ENCODE measurements at places on chromosomes 2 and 18.

DNA sequence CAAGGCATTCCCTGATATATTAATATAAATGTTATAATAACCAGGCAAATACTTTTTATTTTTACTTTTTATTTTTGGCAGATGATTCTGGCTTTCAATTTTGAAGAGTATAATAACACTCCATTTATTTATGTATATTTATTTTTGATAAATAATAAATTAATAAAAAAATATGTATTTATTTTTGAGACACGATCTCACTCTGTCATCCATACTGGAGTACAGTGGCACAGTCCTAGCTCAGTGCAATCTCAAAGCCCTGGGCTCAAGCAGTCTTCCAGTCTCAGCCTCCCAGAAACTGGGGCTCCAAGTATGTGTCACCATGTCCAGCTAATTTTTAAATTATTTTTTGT, 93.4 kb upstream of the ITGA6 start:
- no peak for DNase-seq

DNA sequence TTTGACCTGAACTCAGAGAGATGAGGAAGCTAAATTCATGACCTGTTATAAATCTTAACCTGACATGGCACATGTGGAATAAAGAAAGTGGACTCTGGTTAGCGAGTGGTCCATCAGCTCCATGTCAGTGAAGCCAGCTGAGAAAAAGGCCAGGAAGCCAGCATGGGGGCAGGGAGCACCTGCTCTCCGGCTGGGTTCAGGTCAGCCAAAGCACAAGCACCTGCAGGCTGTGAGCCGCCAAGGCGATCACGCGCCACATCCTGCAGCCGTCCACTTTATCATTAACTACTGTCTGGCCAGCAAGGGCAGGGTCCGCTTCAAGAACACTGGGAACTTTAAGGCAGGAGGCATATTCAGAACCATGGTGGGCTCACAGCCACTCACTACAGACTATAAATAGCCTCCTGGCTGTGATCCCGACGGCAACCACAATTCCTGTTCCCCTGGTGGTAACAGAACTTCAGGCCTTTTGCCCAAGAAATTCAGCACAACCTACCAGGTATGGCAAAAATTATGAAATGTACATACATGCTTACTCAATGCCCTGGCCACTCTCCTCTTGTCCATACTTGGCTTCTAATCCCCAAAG, 35.5 kb downstream of the ACVR1 start:
- DNase-seq = no peak

DNA sequence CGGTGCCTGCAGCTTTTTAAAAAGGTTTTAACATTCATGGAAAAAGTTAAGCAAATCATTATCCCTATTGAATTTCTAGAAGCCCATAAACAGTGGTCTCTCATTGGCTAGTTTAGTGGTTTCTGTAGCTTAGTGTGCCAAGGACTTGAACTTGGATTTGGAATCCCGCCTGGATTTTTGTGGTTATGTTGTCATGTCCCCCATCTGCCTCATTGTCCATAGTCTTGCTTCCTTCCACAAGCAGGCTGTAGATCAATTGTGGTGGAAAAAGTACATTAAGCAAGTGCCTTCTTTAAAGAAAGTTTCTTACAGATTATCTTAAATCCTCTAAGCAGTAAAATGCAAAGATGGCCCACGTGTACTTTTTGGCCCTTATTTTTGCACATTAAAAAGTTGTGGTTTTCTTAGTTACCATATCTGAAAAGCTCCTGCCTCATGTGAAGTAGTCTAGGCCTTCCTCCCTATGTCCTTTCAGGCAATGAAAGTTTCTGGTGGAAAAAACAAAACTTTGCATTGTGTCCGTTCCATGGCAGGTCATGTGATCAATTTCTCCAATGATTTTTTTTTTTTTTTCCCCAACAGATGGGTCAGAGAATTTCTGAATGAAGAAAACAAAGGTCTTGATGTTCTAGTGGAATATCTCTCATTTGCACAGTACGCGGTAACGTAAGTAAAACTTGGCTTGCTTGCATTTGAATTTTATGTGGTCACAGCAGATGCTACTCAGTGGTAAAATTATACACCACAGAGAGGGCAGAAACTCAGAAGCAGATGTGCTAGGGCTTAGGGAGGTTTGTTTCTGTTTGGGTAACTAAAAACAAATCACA, 158.9 kb downstream of the PRPF40A start:
- no peak for DNase-seq

GRCh38 chr2:239765076-239765845, 259.9 kb downstream of the NDUFA10 start:
- DNase-seq = no peak

DNA sequence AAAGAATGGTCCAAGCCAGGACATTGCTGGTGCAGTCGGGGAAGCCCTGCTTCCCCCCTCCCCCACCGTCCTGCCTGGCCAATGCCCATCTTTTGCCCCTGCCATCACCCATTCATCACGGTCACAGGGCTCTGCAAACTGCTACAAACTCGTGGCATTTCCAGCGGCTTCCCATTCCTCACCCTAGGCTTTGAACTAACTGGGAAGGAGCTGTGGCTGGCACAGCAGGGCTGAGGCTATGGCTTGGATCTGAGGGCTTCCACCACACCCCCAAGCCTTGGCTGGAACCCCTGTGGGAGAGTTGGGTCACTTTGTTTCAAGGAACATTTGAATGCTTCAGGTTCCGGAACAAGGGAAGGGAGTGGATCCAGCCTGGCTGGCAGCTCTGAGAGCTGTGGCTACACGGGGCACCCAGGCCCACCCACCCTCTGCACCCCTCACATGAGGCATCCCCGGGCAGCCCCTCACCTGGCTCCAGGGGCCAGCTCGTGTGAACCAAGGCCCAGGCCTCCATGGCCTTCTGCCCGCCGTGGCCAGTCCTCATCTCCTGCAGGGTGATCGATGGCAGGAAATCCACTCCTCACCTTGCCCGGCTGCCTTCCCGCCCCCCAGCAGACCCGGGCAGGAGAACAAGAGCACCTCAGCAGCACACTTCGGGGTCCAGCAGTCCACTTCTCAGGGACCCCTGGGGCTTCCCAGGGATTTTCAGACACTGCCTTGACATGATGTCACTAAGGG, 58.8 kb upstream of the OTOS start:
- DNase-seq = no peak

DNA sequence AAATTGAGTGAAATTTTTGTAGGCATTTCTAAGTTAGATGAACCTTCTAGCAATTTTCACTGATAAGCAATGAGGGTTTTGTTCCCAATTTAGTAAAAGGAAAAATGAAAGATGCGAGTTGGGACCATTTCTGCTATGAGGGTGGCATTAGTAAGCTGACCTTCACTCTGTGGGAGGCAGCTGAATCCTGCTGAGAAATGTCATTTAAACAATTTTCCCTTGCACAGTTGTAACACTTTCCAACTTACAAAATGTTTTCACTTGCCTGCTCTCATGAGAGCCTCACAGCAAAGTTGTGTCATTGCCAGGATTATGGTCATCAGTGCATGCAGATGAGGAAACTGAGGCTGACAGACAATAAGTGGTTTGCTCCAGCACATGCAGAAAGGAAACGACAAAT, 527.7 kb downstream of the TNS1 start:
- no peak for DNase-seq

DNA sequence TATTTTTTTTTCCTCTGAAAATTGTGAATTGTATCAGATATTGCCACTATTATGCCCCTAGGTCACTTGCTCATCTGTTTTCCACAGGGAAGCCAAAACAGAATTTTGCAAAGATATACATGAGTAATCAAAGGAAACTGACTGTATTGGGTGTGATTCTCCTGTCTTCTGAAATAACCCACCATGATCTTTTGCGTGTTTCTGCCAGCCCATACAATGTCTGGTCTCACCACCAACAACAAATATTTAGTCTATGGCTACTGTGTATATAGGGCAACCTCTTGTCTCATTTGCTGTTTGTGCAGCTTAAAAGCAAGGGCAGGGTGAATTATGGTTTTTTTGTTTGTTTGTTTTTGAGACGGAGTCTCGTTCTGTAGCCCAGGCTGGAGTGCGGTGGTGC, 26.5 kb downstream of the EPAS1 start:
- DNase-seq = no peak

DNA sequence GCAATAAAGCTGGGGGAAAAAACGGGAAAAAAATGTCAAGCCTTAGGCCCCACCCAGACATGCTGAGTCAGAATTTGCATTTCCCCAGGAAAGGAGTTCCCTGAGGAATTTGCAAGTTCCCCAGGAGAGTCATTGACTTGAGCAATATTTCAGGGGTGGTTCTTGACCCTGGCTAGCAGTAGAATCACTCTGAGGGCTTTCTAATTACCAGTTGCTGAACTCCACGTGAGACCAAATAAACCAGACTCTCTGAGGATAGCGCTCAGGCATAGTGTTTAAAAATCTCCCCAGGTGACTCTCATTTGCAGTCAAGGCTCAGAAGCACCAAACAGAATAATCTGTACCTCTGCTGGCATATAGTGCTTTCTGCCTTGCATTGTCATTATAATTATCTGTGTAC, 48.7 kb downstream of the C1QL2 start:
- no peak for DNase-seq

DNA sequence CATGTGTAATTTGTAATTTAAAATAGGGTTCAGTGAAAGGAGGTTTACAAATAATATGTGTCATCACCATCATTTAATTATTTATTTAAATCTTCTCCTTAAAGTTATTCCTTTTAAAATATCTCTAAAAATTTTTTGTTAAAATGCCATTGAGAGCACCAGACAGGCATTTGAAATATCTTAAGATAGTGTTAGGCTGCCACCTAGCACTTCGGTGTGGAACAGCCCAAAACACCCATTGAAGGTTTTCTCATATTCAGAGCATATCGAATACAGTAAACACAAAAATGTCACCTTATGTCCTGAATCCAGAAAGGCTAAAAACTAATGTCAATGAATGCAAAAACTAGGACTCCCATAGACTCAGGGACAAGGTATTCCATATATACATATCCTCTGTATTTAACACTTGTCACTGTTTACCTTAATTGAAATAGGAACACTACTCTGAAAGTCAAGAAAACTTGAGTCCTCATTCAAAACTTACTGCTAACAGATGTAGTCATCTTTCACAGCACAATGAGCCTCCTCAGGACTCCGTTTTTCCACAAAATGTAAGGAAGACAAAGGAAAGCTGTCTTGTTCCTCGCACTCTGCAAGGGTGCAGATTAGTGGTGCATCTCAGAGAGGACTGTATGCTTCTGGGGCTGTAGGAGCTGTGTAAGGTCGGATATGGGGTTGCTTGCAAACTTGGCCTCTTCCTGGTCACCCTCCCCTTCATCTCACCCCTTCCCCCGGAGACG, 329.5 kb downstream of the PAX3 start:
- no peak for DNase-seq

Measured in T-helper 22 cell (primary cell).